ENCODE measurements at places on chromosomes 7 and 10.

GRCh38 chr7:105816954-105817615, 59.3 kb downstream of the ATXN7L1 start:
- DNase-seq: no peak

DNA sequence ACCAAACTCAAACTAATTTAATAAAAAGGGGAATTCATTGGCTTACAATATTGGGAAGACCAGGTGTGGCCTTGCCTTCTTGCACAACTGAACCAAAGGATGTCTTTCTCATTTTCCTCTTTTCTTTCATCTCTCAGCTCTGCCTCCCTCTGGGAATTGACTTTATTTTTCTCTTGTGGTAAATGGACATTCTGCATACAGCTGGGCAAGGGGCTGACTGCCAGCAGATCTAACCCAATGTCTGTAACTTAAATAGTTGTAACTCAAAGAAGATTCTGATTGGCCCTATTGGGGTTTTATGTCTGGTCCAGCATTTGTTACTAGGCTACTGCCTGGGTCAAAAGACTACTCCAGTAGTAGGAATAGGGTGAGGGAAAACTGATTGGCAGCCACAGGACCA, 15.3 kb downstream of the PTTG1IP2 start:
- DNase-seq: no peak

GRCh38 chr10:60911216-60911615, 32.8 kb downstream of the RHOBTB1 start:
- DNase-seq: no peak

- DNase-seq: no peak
These were observed 10.3 kb upstream of the LRRC27 start for GRCh38 chr10:132321726-132322125.

DNA sequence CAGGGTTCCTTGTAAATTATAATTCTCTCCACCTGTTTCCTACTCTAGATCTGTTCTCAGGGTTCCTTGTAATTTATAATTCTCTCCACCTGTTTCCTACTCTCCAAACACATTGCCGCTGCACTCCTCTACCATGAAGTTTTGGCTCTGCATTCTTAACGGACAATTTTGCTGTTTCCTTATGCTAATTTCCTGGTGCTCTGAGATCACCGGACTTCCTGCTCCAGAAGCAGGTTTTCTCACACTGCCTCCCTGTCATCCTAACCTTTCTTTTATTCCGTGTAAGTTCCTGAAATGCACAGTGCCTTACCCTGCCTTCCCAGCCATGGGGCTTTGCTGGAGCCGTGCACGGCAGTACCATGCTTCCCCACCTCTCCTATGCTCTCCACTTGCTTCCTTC, 256.8 kb downstream of the PLXNA4 start:
- no peak for DNase-seq

DNA sequence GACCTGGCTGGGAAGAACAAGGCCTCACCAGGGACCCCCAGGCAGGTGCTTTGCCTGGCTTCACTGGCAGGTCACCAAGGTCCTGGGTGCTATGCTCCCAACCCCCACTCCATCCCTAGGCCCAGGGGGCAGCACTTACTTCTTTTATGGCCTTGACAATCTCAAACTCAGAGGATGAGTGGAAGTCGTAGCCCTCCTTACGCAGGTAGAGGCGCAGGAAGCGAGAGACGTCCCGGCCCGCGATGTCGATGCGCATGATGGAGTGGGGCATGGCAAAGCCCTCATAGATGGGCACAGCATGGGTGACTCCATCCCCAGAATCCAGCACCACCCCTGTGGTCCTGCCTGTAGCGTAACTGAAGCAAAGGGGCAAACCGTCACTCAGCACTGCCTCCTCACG, 18.5 kb downstream of the ACTR1A start:
- DNase-seq: no peak

DNA sequence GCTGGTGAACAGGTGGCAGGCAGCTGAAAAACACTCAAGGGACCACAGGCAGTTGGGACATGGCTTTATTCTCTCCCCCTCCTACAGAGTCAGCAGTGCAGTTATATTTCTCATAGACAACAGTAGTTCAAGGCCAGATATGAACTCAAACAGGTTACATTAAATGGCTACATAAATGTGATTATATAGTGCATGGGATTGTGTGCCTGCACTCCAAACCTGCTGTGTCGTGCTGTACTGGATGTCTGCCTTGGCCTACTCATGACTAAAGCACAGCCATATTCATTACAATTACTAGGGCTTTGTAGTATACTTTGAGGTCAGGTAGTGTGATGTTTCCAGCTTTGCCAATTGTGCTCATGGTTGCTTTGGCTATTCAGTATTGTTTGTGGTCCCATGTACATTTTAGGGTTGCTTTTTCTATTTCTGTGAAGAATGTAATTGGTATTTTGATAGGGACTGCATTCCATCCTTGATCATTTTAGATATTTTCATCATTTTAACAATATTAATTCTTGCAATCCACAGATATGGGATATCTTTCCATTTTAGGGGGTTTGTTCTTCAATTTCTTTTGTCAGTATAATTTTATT, 393.6 kb downstream of the CNTNAP2 start:
- DNase-seq: no peak

DNA sequence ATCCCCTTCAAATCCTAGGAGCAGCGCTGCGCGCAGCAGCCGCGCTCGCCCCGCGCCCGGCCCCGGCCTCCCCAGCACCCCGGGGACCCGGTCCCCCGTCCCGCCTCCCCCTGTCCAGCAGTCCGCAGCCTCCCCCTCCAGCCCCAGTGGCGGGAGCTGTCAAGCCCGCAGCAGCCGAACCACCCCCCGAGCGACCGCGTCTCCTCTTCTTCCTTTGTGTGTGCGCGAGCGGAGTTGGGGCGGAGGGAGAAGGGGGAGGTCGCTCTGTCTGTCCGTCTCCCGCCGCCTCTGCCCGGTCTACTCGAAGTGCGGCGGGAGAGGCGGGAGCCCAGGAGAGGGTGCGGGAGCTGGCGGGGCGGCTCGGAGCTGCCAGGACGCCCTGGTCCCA, 375 bp upstream of the CHN2 start:
- DNase-seq: no peak

DNA sequence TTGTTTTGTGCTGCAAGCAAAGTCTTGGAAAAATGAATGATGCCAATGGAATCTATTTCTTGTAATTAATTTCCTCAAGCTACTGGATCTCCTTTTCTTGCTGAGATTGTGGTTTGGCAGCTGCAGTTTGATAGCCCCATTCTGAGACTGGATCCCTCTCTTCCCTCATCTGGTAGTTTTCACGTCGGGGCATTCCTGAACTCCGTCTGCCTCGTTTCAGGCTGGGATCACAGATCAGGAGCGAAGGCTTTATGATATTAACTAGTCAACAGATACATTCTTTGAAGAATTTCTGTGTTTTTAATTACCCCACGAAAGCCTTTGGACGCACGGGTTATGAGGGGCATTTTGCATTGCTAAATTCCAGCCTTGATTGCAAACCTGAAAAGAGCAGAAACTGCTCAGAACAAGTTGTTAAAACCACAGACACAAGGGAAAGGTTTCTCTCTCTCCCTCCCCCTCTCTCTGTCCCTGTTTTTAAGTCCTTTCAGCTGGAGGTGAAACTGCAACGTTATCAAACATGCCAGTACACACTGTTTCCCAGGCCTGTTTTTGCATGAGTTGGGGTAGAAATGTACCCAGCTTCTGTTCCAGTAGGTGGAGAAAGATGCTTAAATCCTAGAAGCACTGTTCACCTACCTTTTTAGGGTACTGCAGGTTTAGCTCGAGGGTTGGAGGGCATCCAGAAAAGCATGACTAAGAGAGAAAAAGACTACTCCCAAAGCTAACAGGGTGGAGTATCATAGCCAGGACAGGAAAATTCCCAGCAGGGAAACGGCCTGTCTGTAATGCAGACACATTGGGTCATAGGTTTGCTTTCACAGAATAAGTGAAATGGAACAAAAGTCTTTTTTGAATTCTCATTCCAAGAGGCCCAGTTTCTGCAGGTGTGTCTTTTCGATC, 124.3 kb downstream of the CUX1 start:
- DNase-seq: no peak

DNA sequence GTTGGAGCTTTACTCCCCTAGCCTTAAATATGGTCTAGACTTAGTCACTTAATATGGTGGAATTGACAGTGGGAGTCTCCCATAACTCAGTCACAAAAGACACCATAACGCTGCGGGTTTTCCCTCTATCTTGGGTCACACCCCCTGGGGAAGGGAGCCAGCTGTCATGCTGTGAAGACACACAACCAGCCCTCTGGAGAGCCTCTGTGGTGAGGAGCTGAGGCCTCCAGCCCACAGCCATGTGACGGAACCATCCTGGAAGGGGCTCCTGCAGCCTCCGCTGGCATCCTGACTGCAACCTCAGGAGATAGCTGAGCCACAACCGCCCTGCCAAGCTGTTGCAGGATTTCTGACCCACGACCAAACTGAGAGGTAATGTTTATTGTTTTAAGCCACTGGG, 37.9 kb downstream of the PAXIP1 start:
- no peak for DNase-seq

GRCh38 chr10:47296941-47297340, 3.1 kb upstream of the GDF10 start:
- no peak for DNase-seq

DNA sequence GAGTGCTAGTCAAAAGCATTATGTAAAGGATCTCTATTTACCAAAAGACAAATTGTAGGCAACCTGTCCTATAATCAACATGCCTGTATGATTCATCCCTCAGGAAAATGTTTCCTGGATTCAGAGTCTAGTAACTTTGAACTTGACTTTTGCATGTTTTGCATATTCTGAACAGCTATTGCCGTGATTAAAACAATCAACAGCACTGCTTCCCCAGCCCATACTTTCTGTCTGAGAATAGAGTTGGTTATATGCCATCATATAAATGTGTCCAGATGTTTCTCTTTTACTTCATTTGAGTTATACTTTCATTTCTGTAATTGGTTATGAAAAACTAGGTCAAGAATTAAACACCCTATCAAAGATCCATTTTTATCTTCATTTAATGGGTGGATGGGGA, 83.5 kb downstream of the ZMYND11 start:
- DNase-seq: no peak

DNA sequence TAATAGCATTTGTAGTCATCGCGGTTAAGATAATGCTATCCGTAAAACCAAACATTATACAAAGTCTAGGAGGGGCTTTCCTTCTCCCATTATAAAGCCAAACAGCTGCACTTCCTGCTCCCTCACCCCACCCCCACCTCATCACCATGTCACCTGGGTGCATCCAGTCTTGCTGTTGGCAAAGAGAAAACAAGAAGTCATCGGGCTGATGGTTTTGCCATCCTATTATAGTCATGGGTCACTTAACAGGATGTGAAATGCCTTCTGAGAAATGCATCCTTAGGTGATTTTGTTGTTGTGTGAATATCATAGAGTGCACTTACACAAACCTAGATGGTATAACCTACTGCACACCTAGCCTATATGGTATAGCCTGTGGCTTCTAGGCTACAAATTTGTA, 157.0 kb downstream of the BMPER start:
- no peak for DNase-seq

Data from stimulated activated CD8-positive, alpha-beta memory T cell treated with anti-CD3 and anti-CD28 coated beads, Interleukin-7, amount 100 ng/mL, for 4 hours (primary cell).